ENCODE measurements at places on chromosomes 7 and 10. TPM values are rescaled to one million over a fixed set of nuclear protein-coding genes. Genes with fewer than 3 reads are reported as not detected.

DNA sequence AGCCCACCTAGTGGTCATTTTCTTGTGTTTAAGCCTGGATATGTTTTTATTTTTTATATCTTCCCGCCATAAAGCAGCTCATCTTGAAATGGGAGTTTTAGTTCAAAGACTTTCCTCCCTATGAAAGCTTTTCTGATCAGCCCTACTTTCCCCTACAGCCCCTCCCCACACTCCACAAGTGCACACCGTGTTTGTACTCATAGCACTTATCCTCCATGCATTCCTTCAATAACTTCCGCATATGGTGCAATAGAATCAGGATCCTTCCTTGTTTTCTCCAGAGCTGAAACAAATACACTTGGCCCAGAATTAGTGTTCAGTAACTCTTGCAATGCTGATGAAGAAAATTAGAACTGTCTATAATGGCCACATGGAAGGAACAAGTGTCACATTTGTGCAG is 235.9 kb downstream of the KCNMA1 start:
- H3K4me3 ChIP-seq: no peak overlapping the region
- H3K27ac ChIP-seq: no peak overlapping the region
- DNase-seq: no peak
- H3K36me3 ChIP-seq: no peaks in the 10 kb centered on the region
- no peaks in the 10 kb centered on the region for H3K27me3 ChIP-seq

DNA sequence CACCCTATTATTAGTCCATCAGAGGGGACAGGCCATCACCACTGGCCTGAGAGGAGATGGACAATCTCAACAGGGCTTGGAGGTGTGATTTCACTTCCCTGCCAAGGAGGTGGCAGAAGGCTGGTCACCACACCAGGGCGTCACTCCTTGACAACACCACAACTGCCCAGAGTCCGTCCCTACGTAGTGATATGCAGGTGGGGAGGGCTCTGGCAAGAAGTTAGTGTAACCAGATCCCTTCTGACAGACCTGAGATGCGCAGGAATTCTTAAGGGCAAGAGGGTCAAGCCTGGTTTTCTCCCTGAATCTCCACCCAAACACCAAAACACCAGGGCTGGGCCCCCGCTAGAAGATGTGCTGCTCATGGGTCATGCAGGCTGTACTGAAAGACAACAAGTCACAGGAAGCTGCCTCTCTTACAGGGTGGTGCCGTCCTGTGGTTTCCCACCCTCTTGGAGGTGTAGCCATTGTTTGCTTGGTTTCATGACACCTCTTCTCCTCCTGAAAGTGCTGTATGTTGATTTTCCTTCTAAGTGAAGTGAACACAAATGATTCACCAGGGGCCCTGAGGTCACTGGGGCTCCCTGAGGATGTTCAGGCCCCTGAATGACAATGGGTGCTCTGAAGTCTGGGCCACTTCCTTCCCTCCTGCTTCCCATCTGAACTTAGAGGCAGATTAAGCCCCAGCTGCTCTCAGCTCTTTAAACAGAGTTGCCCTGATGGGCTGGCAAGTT is 27.1 kb downstream of the ATXN7L1 start:
- H3K4me3 ChIP-seq: no peak overlapping the region
- DNase-seq: no peak
- H3K27ac ChIP-seq: no peak overlapping the region
- H3K36me3 ChIP-seq: no peaks in the 10 kb centered on the region
- no peaks in the 10 kb centered on the region for H3K4me1 ChIP-seq

DNA sequence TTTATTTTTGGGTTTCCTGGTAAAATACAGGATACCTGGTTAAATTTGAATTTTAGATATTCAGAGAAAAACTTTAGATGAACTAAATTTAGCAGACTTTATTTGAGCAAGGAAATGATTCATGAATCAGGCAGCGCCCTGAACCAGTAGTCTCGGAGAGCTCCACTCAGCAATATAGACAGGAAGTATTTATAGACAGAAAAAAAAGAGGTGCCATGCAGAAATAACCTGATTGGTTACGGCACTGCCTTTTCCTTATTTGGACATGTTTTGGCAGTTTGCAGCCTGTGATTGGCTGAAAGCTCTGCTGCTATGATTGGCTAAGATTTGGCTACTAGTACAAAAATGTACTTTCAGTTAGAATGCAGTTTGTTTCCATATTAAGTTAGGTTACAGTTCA is 198.3 kb upstream of the DKK1 start:
- no peaks in the 10 kb centered on the region for H3K27me3 ChIP-seq
- H3K4me1 ChIP-seq: no peaks in the 10 kb centered on the region
- H3K4me3 ChIP-seq: no peak overlapping the region
- H3K27ac ChIP-seq: no peak overlapping the region
- DNase-seq: no peak

DNA sequence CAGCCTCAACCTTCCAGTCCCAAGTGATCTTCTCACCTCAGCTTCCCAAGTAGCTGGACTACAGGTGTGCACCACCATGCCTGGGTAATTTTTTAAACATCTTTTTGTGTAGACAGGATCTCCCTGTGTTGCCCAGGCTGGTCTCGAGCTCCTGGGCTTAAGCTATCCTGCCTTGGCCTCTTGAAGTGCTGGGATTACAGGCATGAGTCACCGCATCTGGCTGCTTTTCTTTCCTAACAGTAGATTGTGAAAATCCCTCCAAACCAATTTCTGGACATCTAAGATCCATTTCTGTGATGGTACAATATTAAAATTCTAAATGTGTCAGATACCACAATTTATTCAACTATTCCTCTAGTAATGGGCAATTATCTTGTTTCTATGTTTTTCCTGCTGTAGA is 38.7 kb downstream of the RAB18 start:
- H3K4me3 ChIP-seq: no peak overlapping the region
- H3K27me3 ChIP-seq: no peaks in the 10 kb centered on the region
- DNase-seq: no peak
- no peaks in the 10 kb centered on the region for H3K36me3 ChIP-seq
- H3K27ac ChIP-seq: no peak overlapping the region
- no peaks in the 10 kb centered on the region for H3K4me1 ChIP-seq

DNA sequence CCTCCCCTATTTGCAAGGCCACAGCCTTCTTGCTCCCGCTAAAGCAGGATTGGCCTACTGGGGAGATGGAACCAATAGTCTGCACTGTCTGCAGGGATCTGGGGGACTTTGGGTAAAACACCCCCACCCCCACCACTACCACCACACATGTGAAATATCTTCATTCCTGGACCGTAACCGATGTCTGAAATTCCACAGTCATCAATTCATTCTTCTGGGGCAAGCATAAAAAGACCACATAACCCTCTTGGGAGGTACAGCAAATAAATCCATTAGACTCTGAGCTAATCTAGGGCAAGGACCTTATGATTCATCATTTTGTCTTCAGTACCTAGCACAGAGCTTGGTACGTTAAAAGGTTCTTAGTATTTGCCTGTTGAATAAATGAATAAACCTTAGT is 307.8 kb downstream of the GPAM start:
- no peaks in the 10 kb centered on the region for H3K36me3 ChIP-seq
- no peaks in the 10 kb centered on the region for H3K4me1 ChIP-seq
- no peak overlapping the region for H3K4me3 ChIP-seq
- DNase-seq: no peak
- H3K27ac ChIP-seq: no peak overlapping the region

- no peaks in the 10 kb centered on the region for H3K36me3 ChIP-seq
- DNase-seq: no peak
- H3K4me3 ChIP-seq: no peak overlapping the region
- no peaks in the 10 kb centered on the region for H3K4me1 ChIP-seq
Observed at GRCh38 chr7:128879939-128880746, 17.5 kb downstream of the ATP6V1F start.

DNA sequence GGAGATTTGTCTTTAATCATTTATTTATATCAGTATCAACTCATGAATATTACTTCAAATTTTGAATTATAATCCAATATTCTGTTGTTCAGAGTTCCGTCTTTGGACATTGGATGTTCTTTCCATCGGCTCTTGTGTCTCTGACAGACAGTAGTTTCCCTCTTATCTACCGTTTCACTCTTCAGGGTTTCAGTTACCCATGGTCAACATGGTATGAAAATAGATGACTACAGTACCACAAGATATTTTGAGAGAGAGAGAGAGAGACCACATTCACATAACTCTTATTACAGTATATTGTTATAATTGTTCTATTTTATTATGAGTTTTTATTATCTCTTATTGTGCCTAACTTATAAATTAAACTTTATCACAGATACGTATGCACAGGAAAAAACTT is 6.8 kb downstream of the SHTN1 start:
- no peak for DNase-seq
- no peaks in the 10 kb centered on the region for H3K36me3 ChIP-seq
- no peak overlapping the region for H3K4me3 ChIP-seq
- no peaks in the 10 kb centered on the region for H3K4me1 ChIP-seq

DNA sequence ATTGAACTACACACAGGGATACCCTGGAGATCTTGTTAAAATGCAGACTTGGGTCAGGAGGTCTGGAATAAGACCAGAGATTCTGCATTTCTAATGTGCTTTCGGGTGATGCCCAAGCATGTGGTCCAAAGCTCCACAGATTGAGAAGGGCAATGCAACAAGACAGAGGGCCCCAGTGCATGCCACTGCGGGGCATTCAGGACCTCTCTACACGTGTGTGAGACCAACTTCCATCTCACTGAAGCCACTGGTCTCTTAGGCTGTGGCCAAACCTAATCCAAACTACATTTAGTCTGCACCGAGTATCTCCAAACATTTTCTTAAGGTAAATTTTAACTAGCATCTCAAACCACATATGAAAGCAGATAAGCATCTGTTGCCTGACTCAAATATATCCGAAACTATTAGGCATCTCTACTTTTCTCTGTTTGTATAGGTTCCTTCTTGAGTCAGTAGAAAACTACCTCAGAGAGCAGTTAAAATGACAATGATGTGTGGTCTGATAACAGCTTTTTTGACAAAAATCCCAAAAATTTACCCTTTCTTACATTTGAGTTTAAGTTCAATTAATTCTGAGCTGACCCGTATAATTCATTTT is 107.5 kb downstream of the ELMO1 start:
- H3K27ac ChIP-seq: no peak overlapping the region
- no peak for DNase-seq
- peaks cover 25% of the 10 kb centered on the region for H3K36me3 ChIP-seq
- no peak overlapping the region for H3K4me3 ChIP-seq
- no peaks in the 10 kb centered on the region for H3K27me3 ChIP-seq
- H3K4me1 ChIP-seq: no peaks in the 10 kb centered on the region

DNA sequence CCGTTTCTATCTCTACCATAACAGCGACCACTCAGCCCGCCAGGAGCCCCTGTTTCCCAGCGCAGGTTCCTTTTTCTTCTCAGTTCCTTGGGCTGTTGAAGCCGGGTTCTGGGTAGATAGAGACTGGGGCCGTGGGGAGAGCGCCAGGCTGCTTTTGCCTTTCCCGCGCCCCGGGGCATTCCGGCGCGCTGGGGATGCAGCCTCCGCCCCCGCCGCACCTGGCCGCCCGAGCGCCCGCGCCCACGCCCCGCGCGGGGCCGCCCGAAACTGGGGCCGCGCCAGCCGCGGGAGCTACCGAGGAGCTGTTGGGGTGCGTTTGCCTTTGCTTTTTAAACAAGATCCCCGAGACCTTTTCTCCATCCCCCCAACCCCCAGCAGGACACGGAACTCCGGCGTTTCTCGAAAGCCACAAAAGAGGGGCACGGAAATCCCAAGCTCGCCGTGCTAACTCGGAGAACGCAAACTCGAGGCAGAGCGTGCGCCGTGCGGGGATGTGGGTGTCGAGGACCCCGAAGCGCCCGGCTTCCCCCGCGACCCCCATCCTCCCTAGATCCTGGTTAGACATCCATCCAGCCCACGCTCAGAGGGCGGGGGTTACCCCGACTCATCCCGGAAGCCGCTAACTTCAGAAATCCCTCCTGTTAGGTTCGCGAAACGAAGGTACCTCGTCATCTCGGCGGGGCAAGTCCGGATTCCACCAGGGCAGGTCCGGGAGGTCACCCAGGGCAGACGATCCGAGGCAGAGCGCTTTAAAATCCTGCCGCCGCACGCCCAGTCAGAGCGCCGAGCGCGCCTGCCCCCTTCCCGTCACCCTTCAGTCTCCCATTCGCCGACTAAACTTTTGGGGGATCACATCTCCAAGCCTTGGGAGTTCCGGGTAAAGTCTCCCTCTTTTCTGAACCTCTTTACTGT is 1.0 kb downstream of the GRM8 start:
- peak overlapping the region; percentile 94 for H3K4me3 ChIP-seq
- H3K4me1 ChIP-seq: peaks cover 34% of the 10 kb centered on the region
- H3K36me3 ChIP-seq: no peaks in the 10 kb centered on the region
- H3K27ac ChIP-seq: no peak overlapping the region
- peaks cover 39% of the 10 kb centered on the region for H3K27me3 ChIP-seq

DNA sequence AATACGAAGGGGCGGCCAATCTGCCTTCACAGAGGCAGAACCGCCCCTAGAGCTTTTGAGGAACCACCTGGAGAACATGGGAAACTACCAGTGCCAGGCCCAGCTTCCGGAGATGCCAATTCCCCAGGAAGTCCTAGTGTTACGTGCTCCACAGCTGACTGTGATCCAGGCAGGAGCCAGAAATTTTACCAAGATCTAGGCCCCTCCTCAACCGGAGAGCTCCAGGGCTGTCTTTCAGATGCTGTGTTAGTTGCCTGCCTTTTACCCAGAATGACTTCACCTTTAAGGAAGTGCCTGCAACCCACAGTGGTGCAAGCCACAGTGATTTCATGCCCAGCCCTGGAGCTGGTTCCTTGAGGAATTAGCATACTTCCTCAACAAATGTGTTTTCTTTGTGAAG is 62.9 kb downstream of the ELMO1 start:
- no peak for DNase-seq
- H3K36me3 ChIP-seq: no peaks in the 10 kb centered on the region
- no peak overlapping the region for H3K4me3 ChIP-seq
- H3K4me1 ChIP-seq: peaks cover 5% of the 10 kb centered on the region
- no peak overlapping the region for H3K27ac ChIP-seq
- H3K27me3 ChIP-seq: no peaks in the 10 kb centered on the region

- H3K27ac ChIP-seq: no peak overlapping the region
- DNase-seq: no peak
- no peaks in the 10 kb centered on the region for H3K27me3 ChIP-seq
- H3K4me3 ChIP-seq: no peak overlapping the region
- H3K4me1 ChIP-seq: no peaks in the 10 kb centered on the region
Observed at GRCh38 chr10:23521735-23522134, 82.9 kb downstream of the OTUD1 start.

DNA sequence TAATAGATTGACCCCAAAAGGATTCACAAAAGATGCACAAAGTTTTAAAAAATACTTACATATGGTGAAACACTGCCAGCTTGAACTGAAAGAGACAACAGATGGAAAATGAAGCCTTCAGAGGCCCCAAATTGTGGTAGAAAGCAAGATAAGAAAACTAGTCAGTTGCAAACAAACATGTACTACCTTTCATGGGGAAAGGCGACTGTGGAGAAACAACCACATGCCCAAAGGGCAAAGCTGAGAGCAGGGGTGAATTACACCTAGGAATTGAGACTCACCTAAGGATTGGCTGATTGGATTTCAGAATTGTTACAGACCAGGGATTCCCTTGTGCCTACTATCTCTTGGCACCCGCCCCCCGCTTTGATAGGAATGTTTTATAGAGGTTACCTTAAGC is 13.1 kb downstream of the EPC1 start:
- no peak overlapping the region for H3K27ac ChIP-seq
- no peaks in the 10 kb centered on the region for H3K36me3 ChIP-seq
- H3K4me1 ChIP-seq: no peaks in the 10 kb centered on the region
- H3K4me3 ChIP-seq: no peak overlapping the region

Gene CYP26C1
- not detected for total RNA-seq

Gene PNLIP
- total RNA-seq: 2.1 TPM

Gene FAM180A
- 2.2 TPM for total RNA-seq

Gene MYH16
- total RNA-seq: not detected

Gene EEPD1
- 9.0 TPM for total RNA-seq

Gene DKK1
- 28.2 TPM for total RNA-seq

Gene ELMO1
- 328 TPM for total RNA-seq

Gene HABP2
- total RNA-seq: not detected

Gene LRRC17
- 2.6 TPM for total RNA-seq

Gene PAX4
- total RNA-seq: not detected

All from tibial nerve (tissue), 4 donors.